ENCODE measurements at places on chromosomes 16 and 17.

DNA sequence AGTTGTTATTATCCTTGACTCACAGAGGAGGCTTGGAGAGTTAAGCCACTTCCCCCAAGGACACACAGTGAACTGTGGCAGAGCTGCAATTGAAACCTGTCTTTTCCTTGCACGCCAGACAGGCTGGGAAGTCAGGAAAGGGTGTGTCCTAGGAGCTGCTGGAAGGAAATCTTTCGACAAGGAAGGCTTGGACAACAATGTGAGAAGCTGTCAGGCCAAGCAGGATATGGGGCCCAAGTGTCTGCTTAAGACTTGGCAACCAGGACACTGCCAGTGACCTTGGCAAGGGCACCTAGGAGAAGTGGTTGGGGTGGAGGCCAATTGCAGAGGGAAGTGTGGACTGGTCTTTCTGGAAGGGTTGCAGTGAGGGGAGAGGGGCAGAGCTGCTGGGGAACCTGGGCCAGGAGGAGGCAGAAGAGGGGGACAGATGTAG, 2.1 kb upstream of the CAMKK1 start:
- DNase-seq, result no peak

GRCh38 chr16:17334096-17334495, 136.7 kb downstream of the XYLT1 start:
- no peak for DNase-seq

DNA sequence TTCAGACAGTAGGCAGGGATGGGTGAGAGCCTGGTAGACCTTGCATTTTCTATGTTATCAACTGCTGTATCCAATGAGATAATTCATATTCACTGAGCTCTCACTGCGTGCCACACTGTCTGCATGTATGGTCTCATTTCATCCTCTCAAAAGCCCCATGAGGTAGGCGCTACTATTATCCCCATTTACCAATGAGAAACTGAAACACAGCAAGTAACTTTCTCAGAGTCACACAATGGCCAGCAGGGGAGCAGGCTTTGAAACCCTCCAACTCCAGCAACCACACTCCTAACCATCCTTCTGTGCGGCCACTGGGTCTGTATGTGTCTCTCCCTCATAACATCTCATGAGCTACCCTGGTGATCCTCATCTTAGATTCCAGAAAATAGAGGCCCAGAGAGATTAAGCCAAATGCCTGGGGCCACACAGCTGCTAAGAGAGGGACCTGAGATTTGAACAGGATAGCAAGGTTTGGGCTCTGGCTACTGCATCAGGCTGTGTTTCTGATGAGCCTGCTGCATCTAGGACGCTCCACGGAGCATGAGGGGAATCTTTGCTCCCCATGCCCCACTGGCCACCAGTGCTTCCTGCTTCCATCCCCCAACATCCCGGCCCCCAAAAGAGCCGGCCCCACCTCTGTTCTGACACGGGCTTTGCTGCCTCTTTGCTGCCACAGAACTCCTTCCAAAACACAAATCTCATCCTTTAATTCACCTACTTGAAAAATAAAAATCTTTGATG, 3.2 kb downstream of the CCR7 start:
- DNase-seq, result peak; percentile 62

GRCh38 chr16:89827383-89828198, 684 bp upstream of the SPIRE2 start:
- DNase-seq, result no peak

DNA sequence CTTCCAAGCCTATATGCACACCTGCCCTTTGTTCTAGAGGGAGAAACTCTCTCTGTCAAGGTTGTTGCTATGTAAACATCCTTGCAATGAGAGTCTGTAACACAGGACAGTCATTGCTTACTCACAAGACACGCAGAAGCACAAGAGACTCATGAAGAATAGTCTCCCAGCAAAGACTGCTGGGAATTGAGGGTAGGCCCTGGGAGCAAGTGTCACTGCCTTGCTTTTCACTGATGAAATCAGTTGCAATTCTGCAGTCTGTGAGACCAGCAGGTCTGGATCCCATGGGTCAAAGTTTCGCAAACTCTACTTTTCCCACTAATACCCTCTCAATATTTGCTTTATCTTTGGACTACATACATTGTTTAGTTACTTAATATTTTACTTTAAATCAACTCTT, 177.4 kb downstream of the FTO start:
- no peak for DNase-seq

DNA sequence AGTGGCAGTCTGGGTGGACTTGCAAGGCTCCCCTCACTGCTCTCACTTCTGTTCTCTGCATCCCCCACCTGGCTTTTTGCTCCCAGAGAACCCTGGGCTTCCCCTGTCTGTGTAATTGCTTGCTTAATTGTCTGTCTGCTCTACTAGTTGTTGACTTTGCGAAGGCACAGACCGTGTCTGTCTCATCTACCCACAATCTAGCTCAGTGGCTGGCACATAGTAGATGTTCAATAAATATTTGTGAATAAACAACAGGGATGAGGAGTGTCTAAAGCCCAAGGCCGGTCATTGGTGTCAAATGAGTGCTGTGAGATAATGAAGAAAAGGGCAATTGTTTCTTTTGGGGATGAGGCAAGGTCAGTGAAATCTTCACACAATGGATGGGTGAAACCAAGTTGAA, 2.8 kb upstream of the SEZ6 start:
- DNase-seq, result no peak

DNA sequence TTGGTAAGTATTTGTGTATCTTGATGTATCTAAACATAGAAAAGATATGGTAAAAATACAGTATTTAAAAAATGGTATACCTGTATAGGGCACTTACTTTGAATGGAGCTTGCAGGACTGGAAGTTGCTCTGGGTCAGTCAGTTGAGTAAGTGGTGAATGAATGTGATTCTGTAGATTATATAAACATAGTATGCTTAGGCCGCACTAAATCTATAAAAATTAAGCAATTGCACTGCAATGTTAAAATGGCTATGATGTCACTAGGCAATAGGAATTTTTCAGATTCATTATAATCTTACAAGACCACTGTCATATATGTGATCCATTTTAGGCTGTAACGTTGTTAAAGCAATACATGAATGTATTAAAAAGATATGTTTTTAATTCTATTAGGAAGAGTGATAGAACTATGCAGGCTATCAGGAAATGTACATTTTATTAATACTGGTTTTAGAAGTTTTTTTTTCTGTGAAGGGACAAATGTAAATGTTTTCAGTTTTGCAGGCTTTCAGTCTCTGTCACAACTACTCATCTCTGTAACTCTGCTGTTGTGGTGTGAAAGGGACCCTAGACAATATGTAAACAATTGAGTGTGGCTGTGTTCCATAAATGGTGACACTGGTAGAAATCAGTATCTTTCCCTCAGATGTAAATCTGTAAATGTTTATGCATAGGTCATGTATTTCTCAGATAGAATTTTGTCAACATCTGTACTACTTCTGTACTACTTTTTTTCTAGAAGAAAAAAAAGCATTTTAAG, 10.5 kb downstream of the CBFB start:
- no peak for DNase-seq

DNA sequence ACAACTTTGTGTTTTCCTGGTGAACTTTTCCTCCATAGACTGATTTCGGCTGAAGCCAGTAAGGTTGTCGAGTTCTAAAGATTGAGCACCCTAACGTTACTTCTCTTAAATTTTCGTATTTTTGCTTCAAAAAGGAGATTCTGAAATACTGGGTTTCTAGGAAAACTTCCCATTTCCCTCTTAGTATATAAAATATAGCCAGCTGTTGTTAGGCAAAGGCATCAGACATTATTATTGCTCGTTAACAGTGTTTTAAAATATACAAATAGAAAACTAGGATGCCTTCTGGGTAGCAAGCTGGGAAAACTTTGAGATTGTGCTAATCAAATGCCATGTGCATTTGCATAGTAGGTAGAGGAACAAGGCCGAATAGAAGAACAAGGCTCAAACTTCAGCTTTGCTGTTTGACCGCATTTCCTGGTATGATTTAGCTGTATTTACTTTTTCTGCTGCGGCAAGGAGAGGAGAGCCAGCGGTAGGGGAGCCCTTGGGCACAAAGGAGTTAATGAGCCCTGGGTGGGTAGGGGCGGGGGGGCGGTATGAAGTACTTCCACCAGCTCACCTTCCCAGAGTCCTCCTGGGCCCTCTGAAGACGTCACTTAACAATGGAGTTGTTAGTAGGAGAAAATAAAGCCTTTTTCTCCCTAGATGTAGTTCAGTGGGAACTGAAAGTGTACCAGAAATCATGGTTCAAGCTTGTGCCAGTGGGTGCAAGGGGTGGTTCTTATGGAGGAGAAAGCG, 151.9 kb downstream of the MSI2 start:
- peak; percentile 27 for DNase-seq

- DNase-seq, result no peak
Observed at GRCh38 chr17:6947745-6948144, 48.1 kb upstream of the ALOX12 start.

- no peak for DNase-seq
Observed at GRCh38 chr17:4098521-4099209, 44.2 kb downstream of the ZZEF1 start.

GRCh38 chr17:50532452-50533024, at the start of gene EPN3:
Gene EPN3, plus strand, starts transcription at chr17:50532735. Its CDS starts 3,822 bp downstream, at chr17:50536557.
- DNase-seq, result no peak

- DNase-seq, result no peak
Observed at GRCh38 chr16:83619381-83620150, 188.2 kb upstream of the HSBP1 start.

DNA sequence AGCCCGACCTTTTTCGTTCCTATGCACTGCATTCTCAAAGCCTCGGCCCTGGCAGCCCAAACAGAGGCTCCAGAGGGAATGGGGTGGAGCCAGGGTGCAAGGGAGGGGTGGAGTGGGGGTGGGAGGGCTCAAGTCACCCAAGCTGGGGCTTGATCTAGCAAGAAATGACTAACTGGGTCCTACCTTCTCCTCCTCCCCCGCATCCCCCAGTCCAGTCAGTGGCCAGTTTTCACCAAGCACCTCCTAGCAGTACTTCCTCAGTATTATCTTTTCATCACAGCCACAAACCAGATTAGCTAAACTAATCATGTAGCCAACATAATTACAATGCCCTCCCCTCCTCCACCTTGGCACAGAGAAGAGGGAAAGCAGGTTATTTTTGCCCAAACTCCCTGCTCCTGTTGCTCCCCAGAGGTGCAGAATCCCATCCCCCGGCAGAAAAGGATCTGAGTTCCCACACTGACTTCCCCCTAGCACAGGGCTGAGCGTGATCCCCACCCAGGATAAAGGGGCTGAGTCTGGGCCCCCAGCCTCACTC, 2.2 kb downstream of the JUP start:
- DNase-seq, result no peak

Measured in activated T-cell treated with anti-CD3 and anti-CD28 coated beads, Interleukin-2, amount 50 U/mL, for 1 hour (primary cell).